Gastrocnemius medialis (tissue), 4 donors: ENCODE measurements at places on chromosomes 4 and X. TPM values are rescaled to one million over a fixed set of nuclear protein-coding genes. Genes with fewer than 3 reads are reported as not detected.

MAGIX gene
- 7.3 TPM for total RNA-seq

CSAG3 gene
- total RNA-seq, result not detected

DNA sequence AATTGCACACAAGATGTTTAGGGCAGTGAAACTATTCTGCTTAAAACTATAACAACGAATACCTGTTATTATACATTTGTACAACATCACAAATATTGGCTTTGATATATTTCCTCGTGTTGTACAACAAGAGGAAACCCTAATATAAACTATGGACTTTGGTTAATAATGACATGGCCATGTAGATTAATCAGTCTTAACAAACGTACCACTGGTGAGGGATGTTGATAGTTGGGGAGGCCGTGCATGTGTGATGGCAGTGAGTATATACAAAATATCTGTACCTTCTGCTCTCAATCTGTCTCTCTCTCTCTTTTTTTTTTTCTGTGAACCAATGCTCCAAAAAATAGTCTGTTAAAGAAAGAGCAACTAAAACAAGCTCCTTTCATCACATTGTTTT lies 22.2 kb upstream of the HPGD start:
- DNase-seq, result no peak

- no peak for DNase-seq
Observed at GRCh38 chrX:133475521-133475920, 60.2 kb upstream of the GPC4 start.

DNA sequence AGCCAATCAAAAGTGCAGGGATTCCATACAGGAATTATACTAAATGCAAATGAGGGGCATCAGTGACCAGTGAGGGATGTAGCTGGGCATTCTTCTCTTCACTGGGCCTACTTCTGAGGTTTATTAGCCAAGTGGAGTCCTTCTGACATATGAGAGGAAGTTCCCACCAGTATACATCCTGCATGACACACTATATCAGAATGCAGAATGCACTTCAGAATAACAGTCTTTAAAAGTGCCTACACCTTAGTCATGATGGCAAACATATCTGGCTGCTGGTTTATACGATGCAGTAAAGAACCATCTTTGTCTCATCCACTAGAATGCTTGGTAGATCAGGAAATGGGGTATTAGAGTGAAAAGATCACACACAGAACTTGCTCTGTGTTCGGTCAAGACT lies 180.3 kb upstream of the PPARGC1A start:
- no peak for DNase-seq

DNA sequence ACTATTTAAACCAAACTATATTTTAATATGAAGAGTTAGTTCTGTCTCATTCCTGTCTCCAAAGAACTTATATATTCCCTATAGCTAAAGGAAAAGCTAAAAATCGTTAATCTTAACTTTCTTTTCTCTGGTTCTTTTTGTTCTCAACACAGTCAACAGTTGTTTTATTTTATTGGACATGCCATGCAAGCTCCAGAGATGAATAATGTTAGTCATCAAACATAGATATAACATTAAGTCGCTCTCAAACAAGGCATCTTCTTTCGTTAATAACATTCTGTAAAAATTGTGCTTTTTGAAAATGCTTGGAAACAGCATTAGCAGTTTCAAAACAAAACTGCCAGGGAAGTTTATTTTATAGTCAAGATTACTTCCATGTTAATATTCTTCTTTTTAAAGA lies 117.9 kb upstream of the GPM6A start:
- DNase-seq, result no peak

PHEX gene
- not detected for total RNA-seq

- no peak for DNase-seq
Observed at GRCh38 chr4:168942985-168943384, 67.1 kb downstream of the CBR4 start.
